ENCODE measurements at places on chromosomes 1 and 21.
A peak's percentile ranks its signal among the peaks of the same experiment; 100 is the strongest.

DNA sequence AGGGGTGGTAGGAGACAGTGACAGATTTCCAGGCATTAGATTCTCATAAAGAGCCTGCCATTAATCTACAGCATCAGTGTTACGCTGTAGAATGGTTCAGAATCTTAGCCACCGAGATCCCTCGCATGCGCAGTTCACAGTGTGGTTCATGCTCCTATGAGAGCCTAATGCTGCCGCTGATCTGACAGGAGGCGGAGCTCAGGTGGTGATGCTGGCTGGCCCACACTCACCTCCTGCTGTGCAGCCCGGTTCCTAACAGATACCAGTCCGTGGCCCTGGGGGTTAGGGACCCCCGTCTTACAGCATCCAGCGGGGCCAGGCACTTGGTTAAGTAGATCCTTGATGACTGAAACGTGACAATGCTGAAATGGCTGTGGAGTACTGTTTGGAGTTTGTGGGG lies 163.6 kb upstream of the C1orf21 start:
- peaks cover 8% of the 10 kb centered on the region for H3K4me1 ChIP-seq
- no peak overlapping the region for H3K27ac ChIP-seq
- H3K27me3 ChIP-seq, result peaks cover 27% of the 10 kb centered on the region
- DNase-seq, result no peak
- H3K4me3 ChIP-seq, result no peak overlapping the region

GRCh38 chr1:209256766-209257350 lies 326.7 kb upstream of the CAMK1G start:
- no peak overlapping the region for H3K4me3 ChIP-seq
- no peak overlapping the region for H3K27ac ChIP-seq
- DNase-seq, result no peak
- H3K27me3 ChIP-seq, result no peaks in the 10 kb centered on the region
- H3K36me3 ChIP-seq, result no peaks in the 10 kb centered on the region

DNA sequence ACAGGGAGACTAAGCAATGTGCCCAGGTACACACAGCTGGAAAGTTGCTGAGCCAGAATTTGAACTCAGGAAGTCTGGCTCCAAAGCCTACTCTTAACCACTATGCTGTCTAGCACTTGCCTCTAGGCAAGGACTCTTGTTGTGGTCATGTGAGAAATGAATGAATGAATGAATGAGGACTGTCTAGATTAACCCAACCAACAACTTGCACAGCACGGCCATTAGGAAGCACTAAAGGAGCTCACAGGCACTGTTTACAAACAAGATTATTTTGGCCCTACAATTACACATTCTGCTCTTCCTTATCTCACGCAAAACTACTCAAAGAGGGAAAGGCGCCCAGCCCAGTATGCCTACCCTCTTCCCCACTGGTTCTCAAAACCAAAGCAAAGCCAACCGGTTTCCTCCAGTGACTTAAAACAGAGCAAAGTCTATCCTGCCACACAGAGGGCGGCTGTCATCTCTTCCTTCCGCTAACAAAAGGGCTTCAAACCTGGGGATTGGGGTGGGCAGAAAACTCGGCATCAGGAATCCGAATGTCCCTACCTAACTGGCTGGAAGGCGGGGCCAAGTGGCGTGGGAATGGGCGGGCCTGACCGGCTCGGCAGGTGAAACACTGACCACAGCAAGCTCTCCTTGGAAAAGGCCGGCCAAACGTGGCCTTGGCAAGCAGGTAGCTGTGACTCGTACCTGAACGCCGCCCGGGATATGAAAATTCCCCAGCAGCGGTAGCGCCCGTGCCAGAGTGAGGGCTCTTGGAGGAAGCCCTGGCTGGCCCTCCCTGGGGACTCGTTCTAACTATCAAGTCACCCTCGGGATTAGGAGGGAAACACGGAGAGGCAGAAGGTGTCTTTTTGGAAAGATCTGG lies 948 bp downstream of the STK40 start:
- H3K27ac ChIP-seq, result peak overlapping the region; percentile 97
- DNase-seq, result no peak
- no peaks in the 10 kb centered on the region for H3K36me3 ChIP-seq
- no peaks in the 10 kb centered on the region for H3K27me3 ChIP-seq

DNA sequence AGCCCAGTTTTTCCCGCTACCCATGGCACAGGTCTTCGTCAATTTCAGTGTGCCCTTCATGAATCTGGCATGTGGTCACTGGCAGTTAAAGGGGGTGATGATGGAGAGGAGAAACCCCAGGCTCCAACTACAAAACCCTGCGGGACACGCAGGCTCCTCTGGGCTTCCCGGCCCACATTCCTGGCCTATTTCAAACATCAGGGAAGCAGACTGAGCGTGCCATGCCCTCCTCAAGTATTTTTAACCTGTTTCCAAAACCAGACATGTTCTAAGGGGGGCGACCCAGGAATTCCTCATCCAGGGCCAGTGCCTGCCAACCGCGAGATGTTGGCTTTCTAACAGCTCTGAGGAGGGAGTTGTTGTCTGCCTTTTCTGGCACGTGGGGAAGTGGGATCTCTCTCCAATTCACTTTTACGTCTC lies 85.1 kb downstream of the CAPZB start:
- no peak overlapping the region for H3K4me3 ChIP-seq
- H3K36me3 ChIP-seq, result peaks cover 9% of the 10 kb centered on the region
- H3K27me3 ChIP-seq, result no peaks in the 10 kb centered on the region
- H3K27ac ChIP-seq, result no peak overlapping the region

GRCh38 chr1:10178597-10179405 lies 31.6 kb upstream of the KIF1B start:
- peaks cover 21% of the 10 kb centered on the region for H3K4me1 ChIP-seq
- H3K27me3 ChIP-seq, result no peaks in the 10 kb centered on the region
- peaks cover 50% of the 10 kb centered on the region for H3K36me3 ChIP-seq
- peak overlapping the region; percentile 44 for H3K4me3 ChIP-seq
- peak overlapping the region; percentile 48 for H3K27ac ChIP-seq
- no peak for DNase-seq

DNA sequence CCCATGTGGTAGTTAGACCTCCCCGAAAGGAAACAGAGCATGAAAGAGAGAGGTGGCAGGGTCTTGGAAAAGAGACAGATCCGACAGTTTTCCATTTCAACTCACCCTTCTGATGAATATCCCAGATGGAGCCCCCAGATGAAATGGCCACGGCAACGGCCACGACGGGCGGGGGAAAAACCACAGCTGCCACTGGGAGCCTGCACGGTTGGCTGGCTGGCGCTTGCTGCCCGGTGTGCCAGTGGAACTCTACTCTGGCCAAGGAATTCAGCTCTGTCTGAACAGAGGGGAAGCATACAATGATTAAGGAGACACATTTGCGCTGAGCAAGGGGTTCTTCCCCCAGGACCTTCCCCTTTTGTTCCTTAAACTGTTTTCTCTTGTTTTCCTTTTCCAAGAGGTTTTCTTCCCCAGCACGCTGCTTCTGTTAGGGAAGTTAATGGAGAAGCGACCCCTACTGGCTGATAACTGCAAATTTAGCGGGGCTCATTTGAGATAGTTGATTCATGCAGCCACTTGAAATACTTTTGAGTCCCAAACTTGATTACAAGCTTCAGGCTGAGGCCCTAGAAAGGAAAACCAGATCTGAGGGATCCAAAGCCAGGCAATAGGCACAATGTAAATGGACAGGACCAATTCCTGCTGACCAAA lies 1122.5 kb downstream of the NCAM2 start:
- no peak for DNase-seq
- H3K4me3 ChIP-seq, result no peak overlapping the region
